Caki2 (cell line): ENCODE measurements at places on chromosomes 3 and 15.
A peak's percentile ranks its signal among the peaks of the same experiment; 100 is the strongest.

GRCh38 chr3:184789314-184789998 lies 22.5 kb upstream of the VPS8 start:
- DNase-seq, result no peak

DNA sequence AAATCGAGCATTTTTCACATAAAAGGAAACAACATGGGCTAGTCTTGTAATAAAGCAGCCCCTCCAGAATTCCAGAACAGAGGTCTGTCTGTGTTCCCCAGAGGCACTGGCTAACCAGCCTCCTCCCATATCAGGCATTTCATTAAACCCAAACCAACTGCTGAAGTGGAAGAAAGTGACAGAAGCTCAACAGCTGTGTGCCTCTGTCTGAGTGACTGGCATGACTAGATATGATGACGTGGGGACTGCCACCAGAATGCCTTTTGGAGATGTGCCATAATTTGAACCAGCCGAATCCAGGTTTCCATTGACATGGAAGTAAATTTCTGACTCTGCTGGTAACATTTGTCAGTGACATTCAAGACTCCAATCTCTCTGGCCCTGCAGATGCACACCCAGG lies 8.7 kb downstream of the LIMD1 start:
- DNase-seq, result no peak

DNA sequence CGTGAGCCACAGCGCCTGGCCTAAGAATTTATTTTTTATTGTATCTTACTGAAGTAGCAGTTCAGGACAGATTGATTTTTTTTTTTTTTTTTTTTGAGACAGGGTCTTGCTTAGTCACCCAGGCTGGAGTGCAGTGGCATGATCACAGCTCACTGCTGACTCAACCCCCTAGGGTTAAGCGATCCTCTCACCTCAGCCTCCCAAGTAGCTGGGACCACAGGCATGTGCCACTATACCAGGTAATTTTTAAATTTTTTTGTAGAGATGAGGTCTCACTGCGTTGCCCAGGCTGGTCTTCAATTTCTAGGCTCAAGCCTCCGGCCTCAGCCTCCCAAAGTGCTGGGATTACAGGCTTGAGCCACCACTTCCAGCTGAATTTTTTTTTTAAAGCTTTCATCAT lies 99.8 kb upstream of the HERC1 start:
- DNase-seq, result peak; percentile 62

DNA sequence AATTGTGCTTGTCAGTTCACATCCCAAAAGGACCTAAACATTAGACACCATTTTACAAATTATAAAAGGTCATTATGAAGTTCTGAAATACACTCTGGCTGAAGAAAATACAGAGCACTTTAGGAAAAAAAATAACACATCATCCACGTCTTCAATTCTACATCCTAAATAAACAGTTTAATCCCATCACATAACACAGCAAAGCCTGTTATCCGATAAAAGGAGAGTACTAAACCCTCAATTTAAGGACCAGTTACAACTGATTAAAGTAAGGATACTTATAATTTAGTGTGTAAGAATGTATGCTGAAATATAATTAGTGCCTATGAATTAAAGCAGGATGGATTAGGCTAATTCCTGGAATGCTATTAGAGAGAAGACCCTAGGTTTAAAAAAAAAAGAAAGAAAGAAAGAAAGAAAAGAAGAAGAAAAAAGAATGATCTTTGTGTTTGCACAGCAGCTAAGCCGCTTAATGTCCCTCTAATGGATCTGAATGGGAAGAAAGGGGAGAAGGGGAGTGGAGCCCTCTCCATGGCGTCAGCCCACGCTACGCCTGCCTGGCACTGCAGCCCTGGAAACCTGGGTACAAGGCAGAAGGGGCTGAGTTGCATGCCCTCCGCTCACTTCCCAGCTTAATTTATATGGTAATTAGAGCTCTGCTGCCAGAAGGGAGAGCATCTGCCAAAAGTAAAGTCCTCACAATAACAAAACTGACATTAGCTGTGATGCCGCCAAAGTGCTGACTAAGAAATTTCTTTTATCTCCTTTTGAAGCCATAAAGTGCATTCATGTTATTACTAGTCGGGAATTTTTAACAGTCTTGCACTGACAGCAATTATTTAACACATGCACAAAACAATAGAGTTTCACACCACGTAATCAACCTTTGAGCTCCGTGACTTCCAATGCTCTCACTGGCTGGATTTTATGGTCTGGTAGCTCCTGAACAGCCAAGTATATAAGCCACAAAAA lies 90.0 kb downstream of the FSIP1 start:
- peak; percentile 39 for DNase-seq

- DNase-seq, result no peak
Observed at GRCh38 chr3:69458803-69459365, 73.0 kb upstream of the FRMD4B start.

DNA sequence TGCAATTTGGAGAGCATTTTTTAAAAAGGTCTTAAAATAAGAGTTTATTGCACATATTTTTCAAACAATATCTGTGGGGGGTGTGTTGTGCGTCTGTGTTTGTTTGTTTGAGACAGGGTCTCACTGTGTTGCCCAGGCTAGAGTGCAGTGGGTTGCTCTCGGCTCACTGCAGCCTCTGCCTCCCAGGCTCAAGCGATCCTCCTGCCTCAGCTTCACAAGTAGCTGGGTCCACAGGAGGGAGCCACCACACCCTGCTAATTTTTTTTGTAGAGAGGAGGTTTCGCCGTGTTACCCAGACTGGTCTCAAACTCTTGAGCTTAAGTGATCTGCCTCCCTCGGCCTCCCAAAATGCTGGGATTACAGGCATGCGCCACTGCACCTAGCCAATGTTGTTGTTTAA lies 2.7 kb downstream of the MLF1 start:
- no peak for DNase-seq

DNA sequence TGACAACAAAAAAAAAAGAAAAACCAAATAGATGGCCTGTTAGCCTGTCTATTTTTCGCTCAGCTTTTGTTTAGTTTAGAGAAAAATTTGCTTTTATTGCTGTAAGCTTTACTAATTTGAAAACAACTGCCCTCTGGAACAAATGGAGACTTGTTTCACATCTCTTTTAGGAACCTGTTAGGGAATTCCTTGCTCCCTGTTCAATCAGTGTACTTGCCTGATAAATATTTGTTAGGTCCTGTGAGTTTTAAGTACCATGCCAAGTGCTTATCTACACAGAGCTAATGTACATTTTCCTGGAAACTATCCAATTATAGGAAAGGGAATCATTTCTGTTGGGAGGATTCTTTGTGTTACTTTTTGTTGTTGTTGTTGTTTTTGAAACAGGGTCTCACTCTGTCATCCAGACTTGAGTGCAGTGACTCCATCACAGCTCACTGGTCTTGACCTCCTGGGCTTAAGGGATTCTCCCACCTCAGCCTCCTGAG lies 3.5 kb upstream of the LIPH start:
- no peak for DNase-seq

- DNase-seq, result no peak
Observed at GRCh38 chr3:70256566-70256965, 55.9 kb downstream of the MDFIC2 start.

- DNase-seq, result no peak
Observed at GRCh38 chr3:157647820-157648219, 144.6 kb upstream of the VEPH1 start.

DNA sequence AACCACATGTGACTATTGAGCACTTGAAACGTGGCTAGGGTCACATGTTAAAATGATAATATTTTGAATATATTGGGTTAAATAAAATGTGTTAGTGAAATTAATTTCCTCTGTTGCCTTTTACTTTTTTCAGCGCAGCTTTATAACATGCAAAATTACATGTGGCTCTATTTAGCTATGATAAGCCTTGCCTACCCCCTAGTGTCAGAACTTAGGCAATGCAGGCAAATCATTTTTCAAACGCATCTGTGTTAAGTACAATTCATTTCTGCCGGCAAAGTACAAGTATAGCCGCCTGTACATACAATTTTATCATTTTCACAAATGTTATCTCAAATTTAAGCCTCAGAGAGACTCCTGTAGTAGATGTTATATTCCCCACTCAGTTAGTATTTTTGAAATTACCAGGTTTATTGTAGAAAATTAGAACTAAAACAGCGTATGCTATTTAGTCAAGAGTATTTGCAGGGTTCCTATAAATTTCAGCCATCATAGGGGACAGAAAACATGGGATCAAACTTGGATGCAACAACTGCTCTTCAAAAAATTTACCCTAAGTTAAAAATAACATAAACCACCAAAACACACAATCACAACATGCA lies 56.1 kb downstream of the TAFA4 start:
- peak; percentile 11 for DNase-seq

- DNase-seq, result no peak
Observed at GRCh38 chr15:29207758-29208108, 61.9 kb downstream of the NSMCE3 start.
